ENCODE measurements at places on chromosomes 16 and 17.

DNA sequence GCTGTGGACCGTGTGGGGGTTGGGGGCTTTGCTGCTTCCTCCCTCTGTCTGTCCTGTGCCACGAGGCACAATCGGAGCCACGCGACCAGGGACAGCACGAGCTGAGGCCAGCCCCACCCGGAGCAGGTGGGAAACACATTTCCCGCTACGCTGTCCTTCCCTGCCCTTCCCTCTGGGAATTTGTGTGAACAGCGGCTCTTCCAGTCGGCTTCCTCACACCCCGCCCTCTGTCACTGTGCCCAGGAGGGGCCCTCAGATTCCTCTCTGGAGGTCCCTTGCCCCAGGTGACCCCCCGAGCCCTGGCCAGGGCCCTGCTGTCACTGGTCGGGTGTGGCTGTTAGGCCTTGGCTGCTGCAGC lies 19.6 kb downstream of the SPIRE2 start:
- no peak for DNase-seq

GRCh38 chr16:56617212-56618085 lies 8.1 kb upstream of the MT1E start:
- peak; percentile 80 for DNase-seq

DNA sequence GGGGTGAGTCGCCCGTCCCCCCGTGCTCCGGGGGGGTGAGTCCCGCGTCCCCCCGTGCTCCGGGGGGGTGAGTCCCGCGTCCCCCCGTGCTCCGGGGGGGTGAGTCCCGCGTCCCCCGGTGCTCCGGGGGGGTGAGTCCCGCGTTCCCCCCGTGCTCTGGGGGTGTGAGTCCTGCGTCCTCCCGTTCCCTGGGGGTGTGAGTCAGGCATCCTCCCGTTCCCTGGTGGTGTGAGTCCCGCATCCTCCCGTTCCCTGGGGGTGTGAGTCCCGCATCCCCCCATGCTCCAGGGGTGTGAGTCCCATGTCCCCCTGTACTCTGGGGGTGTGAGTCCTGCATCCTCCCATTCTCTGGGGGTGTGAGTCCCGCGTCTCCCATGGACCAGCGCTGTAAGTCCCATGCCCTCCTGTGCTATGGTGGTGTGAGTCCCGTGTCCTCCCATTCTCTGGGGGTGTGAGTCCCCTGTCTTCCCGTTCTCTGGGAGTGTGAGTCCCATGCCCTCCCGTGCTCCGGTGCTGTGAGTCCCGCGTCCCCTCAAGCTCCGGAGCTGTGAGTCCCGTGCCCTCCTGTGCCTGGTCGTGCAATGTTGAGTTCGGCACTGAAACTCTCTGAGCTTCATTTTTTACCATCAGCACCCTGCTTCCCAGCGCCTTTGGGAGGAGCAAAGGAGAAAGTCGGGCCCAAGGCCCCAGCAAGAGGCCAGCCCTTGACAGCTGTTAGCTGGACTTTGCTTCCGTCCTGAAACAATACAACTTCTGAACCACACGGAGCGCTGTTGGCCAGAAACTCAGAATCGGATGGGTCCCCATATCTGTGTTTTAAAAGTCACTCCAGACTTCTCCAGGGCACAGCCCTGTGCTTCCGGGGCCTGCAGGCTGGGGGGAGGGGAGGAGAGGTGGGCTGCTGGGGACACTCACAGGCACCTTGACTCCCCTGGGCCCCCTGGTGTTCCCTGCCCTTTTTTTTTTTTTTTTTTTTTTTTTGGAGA lies 11.5 kb upstream of the ZC3H18 start:
- no peak for DNase-seq

- DNase-seq = no peak
These were observed 15.0 kb downstream of the SLC7A5 start for GRCh38 chr16:87854053-87854906.

- no peak for DNase-seq
These were observed 15.3 kb downstream of the HSD11B2 start for GRCh38 chr16:67445913-67446907.

DNA sequence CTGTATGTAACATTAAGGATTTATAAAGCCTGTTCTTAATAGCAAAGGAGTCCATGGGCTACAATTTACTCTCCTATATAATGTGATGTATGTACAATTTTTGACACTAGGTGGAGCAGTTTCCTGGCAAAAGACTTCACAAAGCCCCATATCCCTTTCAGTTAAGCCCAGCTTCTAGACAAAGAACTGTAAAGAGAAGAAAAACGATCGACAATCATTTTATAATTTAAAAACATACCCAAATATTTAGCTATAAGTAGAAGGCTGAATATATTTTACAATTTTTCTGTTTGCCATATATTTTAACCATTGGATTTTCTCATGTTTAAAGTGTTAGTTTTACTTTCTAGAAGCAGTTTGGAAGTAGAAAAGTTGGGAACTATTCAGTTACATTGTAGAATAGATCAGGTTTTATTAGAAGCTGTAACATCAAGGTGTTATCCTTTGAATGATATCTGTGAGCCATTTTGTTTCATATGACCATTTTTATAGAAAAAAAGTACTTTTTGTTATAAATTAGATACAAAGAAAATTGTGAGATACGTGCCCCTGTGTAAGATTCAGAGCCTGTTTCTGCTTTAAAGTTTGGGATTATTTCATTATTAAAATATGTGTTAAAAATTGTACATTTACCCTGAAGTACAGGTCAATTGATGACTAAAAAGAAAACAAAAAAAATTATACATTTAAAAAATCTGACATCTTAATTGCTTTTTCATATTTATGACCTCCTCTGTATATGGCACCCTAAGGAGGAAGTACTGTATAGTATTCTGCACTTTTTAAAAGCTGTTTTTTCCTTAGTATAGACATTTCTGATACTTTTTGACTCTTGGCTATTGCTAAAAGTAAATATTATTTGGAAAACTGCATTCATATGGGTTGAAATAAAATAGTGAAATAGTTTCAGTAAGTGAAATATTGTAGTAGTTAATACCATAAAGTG lies 46.3 kb downstream of the VMP1 start:
- peak; percentile 69 for DNase-seq

GRCh38 chr16:30027588-30028437 lies 3.3 kb downstream of the TLCD3B start:
- DNase-seq = peak; percentile 49

DNA sequence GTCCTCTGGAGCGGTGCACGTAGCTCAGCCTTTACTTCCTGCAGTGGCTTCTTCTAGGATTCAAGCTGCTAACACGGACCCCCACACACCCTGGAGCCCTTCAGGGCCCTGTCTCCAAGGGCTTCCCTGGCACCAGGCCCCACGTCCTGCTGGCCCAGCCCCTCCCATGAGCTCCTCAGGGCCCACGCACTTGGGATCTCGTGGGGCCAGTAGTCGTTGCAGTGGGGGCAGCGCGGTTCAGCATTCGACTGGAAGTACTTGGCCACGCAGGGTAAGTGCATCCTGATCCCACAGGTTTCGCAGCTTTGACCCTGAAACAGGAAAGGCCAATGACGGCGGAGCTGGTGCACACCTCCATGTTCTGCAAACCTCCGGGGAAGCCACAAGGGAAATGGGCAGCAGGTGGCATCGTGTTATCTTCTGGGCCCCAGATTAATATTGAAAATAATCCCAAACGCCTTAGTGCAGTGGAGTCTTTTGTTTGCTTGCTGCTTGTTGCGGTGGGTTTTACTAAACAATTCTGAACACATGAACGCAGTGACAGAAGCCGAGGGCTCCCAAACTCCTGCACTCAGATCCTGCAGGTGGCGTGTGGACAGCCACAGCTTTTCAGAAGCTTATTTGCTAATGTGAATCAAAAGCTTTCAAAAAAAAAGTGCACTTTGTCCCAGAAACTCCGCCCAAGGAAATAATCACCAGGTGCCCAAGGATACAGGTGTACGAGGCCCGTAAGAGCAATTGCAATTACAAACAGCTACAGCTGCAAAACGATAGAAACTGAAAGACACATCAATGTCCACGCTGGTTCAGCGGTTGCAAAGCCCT lies 22.4 kb downstream of the KDM8 start:
- no peak for DNase-seq

- DNase-seq = no peak
These were observed 102.8 kb upstream of the PLCG2 start for GRCh38 chr16:81676066-81676882.

- DNase-seq = no peak
These were observed 1.9 kb downstream of the PRR15L start for GRCh38 chr17:47955497-47956461.

- DNase-seq = no peak
These were observed 7.8 kb downstream of the CBX1 start for GRCh38 chr17:48093341-48094045.

DNA sequence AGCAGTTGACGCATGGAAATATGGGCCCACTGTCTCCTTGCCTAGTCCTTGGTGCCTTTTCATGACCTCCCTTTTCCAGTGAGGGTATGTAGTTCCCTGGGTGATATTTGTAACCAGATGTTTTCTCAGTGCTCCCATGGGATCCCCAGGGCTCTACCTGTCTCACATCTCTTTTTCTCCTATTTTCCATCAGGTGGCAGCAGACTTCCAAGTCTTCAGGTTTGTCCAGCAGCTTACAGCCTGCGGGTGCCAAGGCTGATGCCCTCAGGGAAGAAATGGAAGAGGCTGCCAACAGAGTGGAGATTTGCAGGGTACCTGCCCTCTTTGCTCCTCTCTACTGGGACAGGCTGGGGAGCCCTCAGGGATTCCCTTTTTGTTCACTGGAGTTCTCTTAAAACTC lies 89.1 kb downstream of the ELAC2 start:
- no peak for DNase-seq

DNA sequence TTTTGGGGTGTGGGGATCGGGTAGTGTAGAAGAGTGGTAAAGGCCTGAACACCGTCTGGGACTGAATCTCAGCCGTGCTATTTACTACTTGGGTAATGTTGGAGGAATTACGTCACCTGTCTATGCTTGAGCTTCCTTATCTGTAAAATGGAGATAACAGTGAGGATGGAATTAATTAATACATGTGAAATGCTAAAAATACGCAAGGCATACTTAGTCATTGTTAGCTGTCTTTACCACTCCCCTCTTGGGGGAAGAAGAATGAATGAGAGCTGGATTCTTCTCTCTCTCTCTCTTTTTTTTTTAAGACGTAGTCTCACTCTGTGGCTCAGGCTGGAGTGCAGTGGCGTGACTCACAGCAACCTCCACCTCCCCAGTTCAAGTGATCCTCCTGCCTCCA lies 41.1 kb upstream of the TANGO6 start:
- no peak for DNase-seq

- DNase-seq = no peak
These were observed 1.0 kb downstream of the ST3GAL2 start for GRCh38 chr16:70437582-70438557.

DNA sequence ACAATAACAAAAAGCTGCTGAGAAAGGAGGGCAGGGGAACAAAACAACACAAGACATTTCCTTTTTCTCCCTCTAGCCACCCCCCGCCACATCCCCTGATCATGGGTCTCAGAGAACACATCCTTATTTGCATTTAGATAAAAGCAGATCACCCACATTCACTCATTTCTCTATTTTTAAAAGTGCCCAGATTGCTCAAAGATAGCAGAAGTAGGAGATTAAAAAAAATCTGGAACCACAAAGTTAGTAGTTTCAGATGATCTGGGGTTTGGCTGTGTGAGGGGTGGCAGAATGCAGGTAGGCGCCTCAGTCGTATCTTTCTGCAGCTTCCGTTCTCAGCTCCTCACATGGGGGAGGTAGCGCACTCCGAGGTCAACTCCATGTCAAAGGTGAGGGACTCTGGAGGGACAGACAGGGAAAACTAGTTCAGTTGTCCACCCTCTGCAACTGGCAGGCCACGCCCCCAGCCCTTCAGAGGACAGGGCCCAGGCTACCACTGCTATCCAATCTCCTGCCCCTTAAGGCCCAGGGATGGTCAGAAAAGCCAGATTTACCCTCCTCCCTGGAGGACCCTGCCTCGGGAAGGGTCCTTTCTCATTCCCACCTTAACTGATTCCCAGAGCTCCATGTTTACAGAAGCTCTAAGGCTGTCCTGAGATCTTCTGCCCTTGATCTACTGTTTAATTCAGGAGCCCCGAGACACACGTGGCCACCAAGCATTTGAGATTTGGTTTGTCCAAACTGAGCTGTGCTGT lies 27.3 kb downstream of the STAT5A start:
- DNase-seq = no peak

GRCh38 chr16:66378741-66379570 lies 12.5 kb downstream of the CDH5 start:
- DNase-seq = no peak
